ENCODE measurements at places on chromosomes 5 and 9. TPM values are rescaled to one million over a fixed set of nuclear protein-coding genes. Genes with fewer than 3 reads are reported as not detected.

The ZCCHC10 gene
- total RNA-seq: 11.9 TPM

The FCHSD1 gene
- 39.9 TPM for total RNA-seq

The RASGRF2 gene
- 9.1 TPM for total RNA-seq

The PPP1R2B gene
- total RNA-seq: 0.15 TPM

The DMRT1 gene
- not detected for total RNA-seq

The TMEM174 gene
- not detected for total RNA-seq
